ENCODE measurements at places on chromosomes 3 and 15. TPM values are rescaled to one million over a fixed set of nuclear protein-coding genes. Genes with fewer than 3 reads are reported as not detected.

- H3K36me3 ChIP-seq: no peaks in the 10 kb centered on the region
- no peak for DNase-seq
- H3K27ac ChIP-seq: no peak overlapping the region
- no peaks in the 10 kb centered on the region for H3K4me1 ChIP-seq
These were observed 19.9 kb upstream of the CACNA2D2 start for GRCh38 chr3:50523279-50523811.

GRCh38 chr3:36943601-36944000, 1.3 kb downstream of the TRANK1 start:
- peak overlapping the region; percentile 72 for H3K4me3 ChIP-seq
- DNase-seq: no peak
- peaks cover 4% of the 10 kb centered on the region for H3K4me1 ChIP-seq
- peak overlapping the region; percentile 82 for H3K27ac ChIP-seq
- H3K36me3 ChIP-seq: no peaks in the 10 kb centered on the region

GRCh38 chr3:109339197-109339596, 1.9 kb upstream of the DPPA4 start:
- no peak overlapping the region for H3K27ac ChIP-seq
- no peaks in the 10 kb centered on the region for H3K4me1 ChIP-seq
- DNase-seq: no peak
- H3K27me3 ChIP-seq: no peaks in the 10 kb centered on the region
- H3K4me3 ChIP-seq: no peak overlapping the region

- no peaks in the 10 kb centered on the region for H3K27me3 ChIP-seq
- DNase-seq: no peak
- H3K4me3 ChIP-seq: no peak overlapping the region
- peaks cover 22% of the 10 kb centered on the region for H3K36me3 ChIP-seq
- H3K27ac ChIP-seq: no peak overlapping the region
- H3K4me1 ChIP-seq: peaks cover 2% of the 10 kb centered on the region
These were observed 96.7 kb downstream of the ATP10A start for GRCh38 chr15:25766417-25766816.

DNA sequence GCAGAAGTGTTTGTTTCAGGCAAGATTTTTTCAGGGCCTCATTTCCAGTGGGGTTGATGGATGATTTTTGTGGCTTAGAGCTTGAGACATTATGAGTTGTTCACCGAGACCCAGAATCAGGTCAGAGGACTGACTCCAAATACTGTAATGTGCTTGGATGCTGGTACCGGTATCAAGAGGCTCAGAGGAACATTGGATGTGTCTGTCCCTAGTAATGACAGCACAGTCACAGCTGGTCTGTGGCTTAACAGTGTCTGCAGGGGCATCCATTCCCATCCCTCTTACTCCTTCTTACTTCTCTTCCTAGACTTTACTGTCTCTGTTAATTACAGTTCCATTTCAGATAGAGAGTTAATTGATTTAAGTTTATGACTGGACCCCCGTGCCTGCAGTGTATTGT, 107.8 kb downstream of the PTPRG start:
- no peak for DNase-seq
- no peak overlapping the region for H3K4me3 ChIP-seq
- H3K27ac ChIP-seq: no peak overlapping the region
- no peaks in the 10 kb centered on the region for H3K27me3 ChIP-seq
- no peaks in the 10 kb centered on the region for H3K36me3 ChIP-seq

DNA sequence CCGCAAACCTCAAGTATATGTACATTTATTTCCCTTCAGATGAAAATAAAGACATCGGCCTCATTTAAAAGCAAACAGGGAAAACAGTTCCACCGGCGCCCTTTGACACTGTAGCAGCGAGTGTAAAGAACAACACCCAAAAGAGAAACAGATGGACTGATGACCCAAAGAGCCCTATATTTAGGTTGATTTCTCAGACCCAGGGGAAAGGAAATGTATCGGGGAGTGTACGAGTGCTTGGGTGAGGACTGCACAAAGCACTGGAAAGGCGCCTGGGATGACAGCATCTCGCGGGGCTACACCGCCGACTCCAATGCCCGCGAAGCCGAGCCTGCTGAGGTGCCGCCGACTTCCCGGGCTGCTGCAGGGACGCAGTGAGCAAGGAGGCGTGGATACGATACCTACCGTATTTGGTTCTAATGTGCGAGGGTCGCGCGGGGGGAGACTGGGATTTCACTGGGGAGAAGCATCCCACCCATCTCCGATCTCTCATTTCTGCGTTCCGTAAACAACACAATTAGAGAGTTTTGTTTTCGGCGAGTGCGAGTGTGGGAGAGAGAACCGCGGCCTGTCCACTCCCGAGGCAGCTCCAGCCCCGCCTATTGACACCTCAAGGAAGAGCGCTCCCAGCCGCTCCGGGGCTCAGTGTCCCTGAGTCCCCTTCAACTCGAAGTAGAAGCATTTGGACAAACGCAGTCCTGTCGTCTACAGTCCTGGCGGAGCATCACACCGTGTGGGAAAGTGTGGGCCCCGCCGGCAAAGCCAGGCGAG, 2.0 kb downstream of the MECOM start:
- peak; percentile 80 for DNase-seq
- H3K36me3 ChIP-seq: no peaks in the 10 kb centered on the region
- peak overlapping the region; percentile 76 for H3K4me3 ChIP-seq
- peak overlapping the region; percentile 97 for H3K27ac ChIP-seq

- H3K4me1 ChIP-seq: peaks cover 2% of the 10 kb centered on the region
- H3K4me3 ChIP-seq: no peak overlapping the region
- no peaks in the 10 kb centered on the region for H3K27me3 ChIP-seq
- no peak for DNase-seq
- no peaks in the 10 kb centered on the region for H3K36me3 ChIP-seq
These were observed 42.0 kb upstream of the SPTSSB start for GRCh38 chr3:161413127-161413854.

GRCh38 chr15:25775317-25775912, 87.7 kb downstream of the ATP10A start:
- no peak overlapping the region for H3K4me3 ChIP-seq
- no peaks in the 10 kb centered on the region for H3K27me3 ChIP-seq
- H3K4me1 ChIP-seq: peaks cover 9% of the 10 kb centered on the region
- DNase-seq: no peak

DNA sequence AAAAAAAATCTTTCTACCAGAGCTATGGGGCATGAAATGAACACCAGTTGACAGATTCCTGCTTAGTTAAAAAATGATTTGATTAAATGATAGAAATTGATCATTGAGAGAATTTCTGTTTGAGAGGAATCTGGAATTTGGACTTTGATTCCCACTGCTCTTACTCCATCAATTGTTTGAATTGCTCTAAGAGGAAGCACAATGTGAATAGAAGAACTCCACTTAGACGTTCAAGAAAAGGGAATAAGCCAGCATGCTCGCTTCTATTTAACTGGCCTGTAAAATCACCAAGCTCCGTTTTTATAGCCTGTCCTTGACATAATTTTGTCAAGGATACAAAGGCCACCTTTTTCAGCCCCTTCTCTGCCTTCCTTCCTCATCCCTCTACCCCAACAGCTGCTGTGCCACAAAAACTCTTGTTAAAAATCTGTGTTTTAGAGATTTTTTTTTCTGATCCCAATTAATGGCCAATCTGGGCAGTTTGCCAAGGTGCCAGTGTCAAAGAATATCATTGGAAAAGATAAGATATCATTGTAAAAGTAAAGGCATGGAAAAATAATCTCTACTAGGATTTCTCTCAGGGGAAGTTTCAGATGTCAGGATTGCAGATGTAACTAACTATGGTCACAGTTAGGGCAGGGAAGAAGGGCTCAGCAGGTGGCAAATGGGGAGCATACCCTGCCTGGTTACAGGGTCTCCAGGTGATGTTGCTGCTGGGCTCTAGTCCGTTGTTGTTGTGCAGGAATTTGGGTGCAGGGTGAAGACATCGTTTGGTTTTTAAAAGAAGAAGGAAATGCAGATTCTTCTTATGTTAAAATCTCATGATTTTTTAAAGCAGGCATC, 301.8 kb upstream of the PDZRN3 start:
- H3K27me3 ChIP-seq: no peaks in the 10 kb centered on the region
- no peaks in the 10 kb centered on the region for H3K36me3 ChIP-seq
- no peak overlapping the region for H3K27ac ChIP-seq

- H3K27me3 ChIP-seq: no peaks in the 10 kb centered on the region
- no peaks in the 10 kb centered on the region for H3K36me3 ChIP-seq
- no peaks in the 10 kb centered on the region for H3K4me1 ChIP-seq
- H3K27ac ChIP-seq: no peak overlapping the region
- DNase-seq: no peak
These were observed 35.2 kb upstream of the PLSCR5 start for GRCh38 chr3:146640361-146640760.

DNA sequence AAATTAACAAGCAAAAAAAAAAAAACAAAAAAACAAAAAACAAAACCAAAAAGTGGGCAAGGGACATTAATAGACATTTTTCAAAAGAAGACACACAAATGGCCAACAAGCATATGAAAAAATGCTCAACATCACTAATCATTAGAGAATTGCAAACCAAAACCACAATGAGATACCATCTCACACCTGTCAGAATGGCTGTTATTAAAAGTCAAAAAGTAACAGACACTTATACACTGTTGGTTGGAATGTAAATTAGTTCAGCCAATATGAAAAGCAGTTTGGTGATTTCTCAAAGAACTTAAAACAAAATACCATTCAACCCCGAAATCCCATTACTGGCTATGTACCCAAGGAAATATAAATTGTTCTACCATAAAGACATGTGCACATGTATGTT, 222.4 kb upstream of the CD96 start:
- no peak for DNase-seq
- no peak overlapping the region for H3K27ac ChIP-seq
- no peaks in the 10 kb centered on the region for H3K4me1 ChIP-seq
- H3K27me3 ChIP-seq: no peaks in the 10 kb centered on the region
- H3K4me3 ChIP-seq: no peak overlapping the region

- DNase-seq: no peak
- H3K36me3 ChIP-seq: no peaks in the 10 kb centered on the region
- peaks cover 32% of the 10 kb centered on the region for H3K4me1 ChIP-seq
- H3K4me3 ChIP-seq: peak overlapping the region; percentile 81
- no peaks in the 10 kb centered on the region for H3K27me3 ChIP-seq
These were observed 2.4 kb downstream of the SIAH2 start for GRCh38 chr3:150760431-150761200.

GRCh38 chr15:38521316-38521715, 43.3 kb downstream of the RASGRP1 start:
- H3K4me1 ChIP-seq: no peaks in the 10 kb centered on the region
- no peak for DNase-seq
- no peaks in the 10 kb centered on the region for H3K36me3 ChIP-seq
- H3K27me3 ChIP-seq: no peaks in the 10 kb centered on the region
- H3K27ac ChIP-seq: no peak overlapping the region

GRCh38 chr15:41969851-41970431, 2.4 kb downstream of the EHD4 start:
- H3K4me3 ChIP-seq: peak overlapping the region; percentile 99
- no peaks in the 10 kb centered on the region for H3K36me3 ChIP-seq
- H3K4me1 ChIP-seq: peaks cover 43% of the 10 kb centered on the region

- H3K4me1 ChIP-seq: no peaks in the 10 kb centered on the region
- no peaks in the 10 kb centered on the region for H3K36me3 ChIP-seq
- no peaks in the 10 kb centered on the region for H3K27me3 ChIP-seq
- no peak overlapping the region for H3K4me3 ChIP-seq
These were observed 43.7 kb downstream of the IGSF11 start for GRCh38 chr3:118990823-118991560.

GRCh38 chr15:57911247-57911646, 154.3 kb downstream of the ALDH1A2 start:
- H3K4me1 ChIP-seq: no peaks in the 10 kb centered on the region
- H3K36me3 ChIP-seq: no peaks in the 10 kb centered on the region
- H3K27ac ChIP-seq: no peak overlapping the region
- no peaks in the 10 kb centered on the region for H3K27me3 ChIP-seq
- no peak for DNase-seq

GRCh38 chr3:45785605-45786150, 10.7 kb downstream of the SLC6A20 start:
- no peaks in the 10 kb centered on the region for H3K4me1 ChIP-seq
- H3K27me3 ChIP-seq: no peaks in the 10 kb centered on the region
- H3K27ac ChIP-seq: no peak overlapping the region
- H3K36me3 ChIP-seq: no peaks in the 10 kb centered on the region
- no peak for DNase-seq

- no peak overlapping the region for H3K4me3 ChIP-seq
- no peaks in the 10 kb centered on the region for H3K27me3 ChIP-seq
- no peaks in the 10 kb centered on the region for H3K36me3 ChIP-seq
These were observed 72.8 kb upstream of the ITGA11 start for GRCh38 chr15:68504681-68505170.

FGF7 gene
- total RNA-seq: 31.4 TPM

MAGEL2 gene
- 0.11 TPM for total RNA-seq

DAZL gene
- total RNA-seq: not detected

GOLGA6A gene
- total RNA-seq: not detected

BRK1 gene
- total RNA-seq: 87.3 TPM

AHSG gene
- total RNA-seq: 0.53 TPM

All from ascending aorta (tissue), 2 donors.